ENCODE measurements at places on chromosomes 7 and 10.
A peak's percentile ranks its signal among the peaks of the same experiment; 100 is the strongest.

DNA sequence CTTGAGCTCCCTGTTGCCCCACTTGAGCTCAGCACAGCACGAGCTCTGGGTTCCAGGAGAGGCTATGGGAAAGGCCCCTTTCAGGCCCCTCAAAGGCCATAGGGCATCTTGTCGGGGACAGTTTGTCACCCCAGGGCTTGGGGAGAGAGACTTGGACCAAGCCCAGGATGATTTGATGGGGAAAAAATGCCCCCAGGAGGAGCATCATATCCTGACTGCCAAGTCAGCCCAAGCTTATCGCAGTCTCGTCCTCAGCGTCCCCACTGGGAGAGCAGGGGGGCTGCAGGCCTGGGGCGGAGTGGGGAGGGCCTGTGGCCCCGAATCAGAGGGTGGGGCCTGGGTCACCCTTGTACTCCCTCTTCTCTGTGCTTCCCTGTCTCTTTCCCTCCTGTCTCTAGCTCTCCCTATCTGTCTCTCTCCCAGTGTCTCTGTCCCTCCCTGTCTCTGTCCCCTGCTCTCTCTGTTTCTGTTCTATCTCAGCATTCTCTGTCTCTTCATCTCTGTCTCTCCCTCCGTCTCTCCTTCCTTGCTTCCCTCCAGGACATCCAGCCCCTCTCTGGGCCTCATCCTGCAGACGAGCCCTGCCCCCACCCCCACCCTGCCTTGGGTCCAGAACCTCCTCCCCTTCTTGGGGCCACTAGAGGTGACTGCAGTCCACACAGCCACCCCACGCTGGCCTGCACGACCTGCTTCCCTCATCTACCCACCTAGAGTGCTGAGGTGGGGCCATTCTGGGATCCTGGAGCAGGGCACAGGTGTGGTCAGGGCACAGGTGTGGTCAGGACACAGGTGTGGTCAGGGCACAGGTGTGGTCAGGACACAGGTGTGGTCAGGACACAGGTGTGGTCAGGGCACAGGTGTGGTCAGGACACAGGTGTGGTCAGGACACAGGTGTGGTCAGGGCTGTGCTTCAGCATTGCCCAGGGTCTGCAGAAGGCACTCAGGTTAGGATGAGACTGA, 17.3 kb upstream of the GRIFIN start:
- DNase-seq, result no peak
- no peak overlapping the region for H3K4me3 ChIP-seq
- H3K27me3 ChIP-seq, result no peaks in the 10 kb centered on the region
- no peaks in the 10 kb centered on the region for H3K36me3 ChIP-seq
- H3K27ac ChIP-seq, result no peak overlapping the region

DNA sequence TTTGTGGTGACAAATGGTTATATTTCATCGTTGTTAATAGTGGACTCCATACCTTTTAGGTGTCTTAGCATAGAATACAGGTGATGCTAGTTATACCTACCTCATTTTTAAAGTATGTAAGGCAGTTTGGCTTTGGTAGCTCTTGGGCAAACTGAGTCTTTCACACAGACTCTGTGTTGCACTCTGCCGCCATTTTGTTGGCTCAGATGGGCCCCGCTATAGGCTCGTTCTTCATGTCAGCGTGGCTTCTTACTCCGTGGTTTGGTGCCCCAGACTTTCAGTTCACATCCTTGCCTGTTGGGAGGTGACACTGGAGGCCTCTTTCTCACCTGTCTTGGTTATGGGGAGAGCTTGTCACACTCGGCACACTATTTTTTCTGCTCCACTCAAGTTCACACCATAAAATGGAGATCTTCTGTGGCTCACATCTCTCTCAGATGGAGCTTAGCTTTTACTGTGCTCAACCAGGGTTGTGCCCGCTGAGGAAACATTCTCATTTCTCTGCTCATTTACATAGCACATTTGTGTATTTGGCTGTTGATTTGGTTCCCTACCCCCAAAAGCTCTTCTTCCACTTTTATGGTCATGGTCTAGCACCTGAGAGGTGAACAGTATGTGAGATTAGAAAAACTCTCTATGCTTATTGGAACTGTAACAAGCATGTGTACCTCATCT, 178.5 kb downstream of the ARID5B start:
- H3K4me3 ChIP-seq, result no peak overlapping the region
- no peaks in the 10 kb centered on the region for H3K27me3 ChIP-seq
- no peak for DNase-seq
- H3K36me3 ChIP-seq, result no peaks in the 10 kb centered on the region
- H3K27ac ChIP-seq, result no peak overlapping the region

GRCh38 chr10:73843261-73843660, 31.1 kb downstream of the CAMK2G start:
- peaks cover 21% of the 10 kb centered on the region for H3K36me3 ChIP-seq
- H3K27ac ChIP-seq, result no peak overlapping the region
- H3K4me1 ChIP-seq, result no peaks in the 10 kb centered on the region
- H3K27me3 ChIP-seq, result no peaks in the 10 kb centered on the region
- no peak overlapping the region for H3K4me3 ChIP-seq

DNA sequence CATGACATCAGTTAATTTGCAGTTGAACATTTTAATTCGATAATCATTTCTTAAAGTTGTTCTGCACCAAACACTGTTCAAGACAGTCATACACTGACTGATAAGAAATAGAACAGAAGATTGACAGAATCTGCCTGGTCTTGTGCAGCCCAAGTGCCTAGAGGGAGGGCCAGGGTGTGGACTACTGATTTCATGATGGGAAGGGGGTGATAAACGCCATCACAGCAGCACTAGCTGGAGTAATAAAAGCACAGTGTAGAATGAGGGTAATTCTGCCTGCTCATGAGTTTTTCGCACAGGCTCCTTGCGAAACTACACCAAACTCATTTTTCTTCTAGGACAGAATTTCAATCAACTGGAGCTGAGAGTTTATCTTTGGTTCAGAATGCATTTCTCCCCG, 270.1 kb downstream of the ARL4A start:
- no peak overlapping the region for H3K27ac ChIP-seq
- no peaks in the 10 kb centered on the region for H3K27me3 ChIP-seq
- no peaks in the 10 kb centered on the region for H3K4me1 ChIP-seq
- no peak overlapping the region for H3K4me3 ChIP-seq
- no peaks in the 10 kb centered on the region for H3K36me3 ChIP-seq

DNA sequence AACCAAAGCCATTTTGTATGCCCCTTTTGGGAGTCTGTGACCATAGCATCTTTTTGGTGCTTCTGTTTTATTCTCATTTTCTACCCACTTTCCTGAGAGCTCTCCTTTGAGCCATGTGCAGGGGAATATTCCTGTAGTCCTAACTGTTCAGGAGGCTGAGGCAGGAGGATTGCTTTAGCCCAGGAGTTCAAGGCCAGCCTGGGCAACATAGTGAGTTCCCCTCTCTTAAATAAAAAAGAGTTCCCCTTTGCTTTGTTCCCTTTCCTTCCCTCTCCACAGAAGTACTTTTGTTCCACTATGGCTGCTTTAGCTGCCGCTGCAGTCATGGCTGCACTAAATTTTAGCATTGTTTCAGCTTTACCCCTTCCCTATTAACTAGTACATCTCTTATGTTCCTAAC, 85.9 kb downstream of the BTAF1 start:
- H3K27me3 ChIP-seq, result no peaks in the 10 kb centered on the region
- DNase-seq, result no peak
- H3K4me1 ChIP-seq, result no peaks in the 10 kb centered on the region
- H3K36me3 ChIP-seq, result peaks cover 43% of the 10 kb centered on the region
- H3K4me3 ChIP-seq, result no peak overlapping the region

- DNase-seq, result no peak
- no peak overlapping the region for H3K4me3 ChIP-seq
- H3K4me1 ChIP-seq, result no peaks in the 10 kb centered on the region
Observed at GRCh38 chr7:48225101-48225500, 53.8 kb downstream of the ABCA13 start.

DNA sequence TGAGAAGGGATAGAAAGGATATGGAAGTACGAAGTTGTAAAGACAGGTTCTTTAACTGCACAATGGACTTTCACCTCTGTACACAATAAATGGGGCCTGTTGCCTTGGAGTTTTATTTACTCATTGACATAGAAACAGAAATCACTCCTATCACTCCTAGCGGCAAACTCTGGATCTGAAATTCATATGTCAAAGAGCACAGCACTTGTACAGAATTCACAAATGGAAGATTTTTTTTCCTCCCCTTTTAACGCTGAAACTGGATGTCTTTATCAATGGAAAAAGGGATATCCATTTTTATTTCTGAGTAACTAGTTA, 18.2 kb downstream of the NT5C3A start:
- H3K27ac ChIP-seq, result peak overlapping the region; percentile 40
- no peaks in the 10 kb centered on the region for H3K27me3 ChIP-seq
- peak; percentile 43 for DNase-seq
- no peak overlapping the region for H3K4me3 ChIP-seq
- peaks cover 22% of the 10 kb centered on the region for H3K4me1 ChIP-seq
- H3K36me3 ChIP-seq, result no peaks in the 10 kb centered on the region

- no peak overlapping the region for H3K27ac ChIP-seq
- H3K4me3 ChIP-seq, result no peak overlapping the region
- H3K4me1 ChIP-seq, result no peaks in the 10 kb centered on the region
- H3K36me3 ChIP-seq, result no peaks in the 10 kb centered on the region
- DNase-seq, result no peak
- H3K27me3 ChIP-seq, result no peaks in the 10 kb centered on the region
Observed at GRCh38 chr7:149041350-149041749, 13.0 kb upstream of the PDIA4 start.

DNA sequence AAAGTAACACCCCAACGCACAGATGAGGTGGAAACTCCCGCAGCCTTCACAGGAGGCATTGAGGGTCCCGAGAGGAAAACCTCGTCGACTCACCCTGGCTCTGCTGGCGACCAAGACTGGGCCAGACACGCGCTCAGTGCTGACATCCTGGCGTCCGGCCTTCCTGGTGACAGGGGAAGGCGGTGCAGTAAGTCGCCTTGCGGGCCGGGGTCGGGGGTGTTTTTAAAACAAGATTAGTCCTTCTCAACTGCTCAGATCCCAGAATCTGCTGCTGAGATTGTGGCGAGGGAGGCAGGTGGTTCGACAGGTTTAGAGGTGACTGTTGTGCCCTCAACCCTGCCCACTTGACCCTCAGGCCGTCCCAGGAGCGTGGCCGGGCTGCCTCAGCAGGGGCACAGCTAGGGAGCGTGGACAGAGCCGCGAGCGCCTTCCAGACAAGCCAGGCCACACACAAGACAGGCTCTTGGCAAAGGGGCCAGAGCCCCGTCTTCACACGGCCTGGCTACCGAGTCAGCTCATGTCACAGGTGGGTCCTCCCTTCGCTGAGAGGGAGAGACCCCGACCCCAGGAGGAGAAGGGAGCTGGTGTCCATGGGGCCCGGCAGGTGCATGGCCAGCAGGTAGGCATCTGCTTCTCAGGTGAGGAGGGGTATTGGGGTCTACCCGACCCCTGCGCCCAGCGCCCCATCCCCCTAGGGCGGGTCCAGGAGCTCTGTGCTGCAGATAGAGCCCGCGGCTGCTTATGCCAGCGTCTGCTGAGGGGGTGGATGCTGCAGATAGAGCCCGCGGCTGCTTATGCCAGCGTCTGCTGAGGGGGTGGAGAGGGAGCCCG, 81.6 kb downstream of the DNAJB6 start:
- H3K4me1 ChIP-seq, result no peaks in the 10 kb centered on the region
- H3K4me3 ChIP-seq, result no peak overlapping the region
- H3K27ac ChIP-seq, result no peak overlapping the region
- no peaks in the 10 kb centered on the region for H3K27me3 ChIP-seq
- H3K36me3 ChIP-seq, result peaks cover 7% of the 10 kb centered on the region
- no peak for DNase-seq

GRCh38 chr10:79126351-79127080, 57.8 kb downstream of the ZMIZ1 start:
- H3K36me3 ChIP-seq, result peaks cover 21% of the 10 kb centered on the region
- H3K4me3 ChIP-seq, result no peak overlapping the region
- H3K27me3 ChIP-seq, result no peaks in the 10 kb centered on the region
- no peak for DNase-seq

GRCh38 chr10:110861476-110861875, 10.3 kb upstream of the PDCD4 start:
- H3K36me3 ChIP-seq, result no peaks in the 10 kb centered on the region
- H3K4me3 ChIP-seq, result no peak overlapping the region
- H3K27ac ChIP-seq, result no peak overlapping the region
- H3K27me3 ChIP-seq, result no peaks in the 10 kb centered on the region

Measured in cardiac muscle cell (in vitro differentiated cells and primary cell).